ENCODE measurements at places on chromosomes 7 and 10.

GRCh38 chr10:27646194-27646593 is 99.4 kb downstream of the MKX start:
- peak; percentile 40 for DNase-seq

DNA sequence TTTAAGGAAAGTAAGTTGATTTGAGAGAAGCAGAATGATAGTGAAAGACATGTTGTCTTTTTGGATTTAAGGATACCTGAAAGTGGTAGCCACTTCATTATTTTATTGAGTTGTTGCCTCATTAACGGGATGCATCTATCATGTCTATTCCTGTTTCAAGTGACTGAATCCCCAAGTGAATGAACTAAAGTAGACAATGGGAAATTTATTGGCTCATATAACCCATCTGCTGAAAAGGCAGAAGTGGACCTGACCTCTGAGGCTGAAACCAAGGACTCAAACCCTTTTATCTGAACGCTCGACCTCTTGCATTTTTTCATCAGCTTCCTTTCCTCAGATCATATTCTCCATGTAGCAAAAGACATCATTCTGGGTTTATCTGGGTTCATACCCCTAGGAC is 465.6 kb upstream of the LRRN3 start:
- no peak for DNase-seq

DNA sequence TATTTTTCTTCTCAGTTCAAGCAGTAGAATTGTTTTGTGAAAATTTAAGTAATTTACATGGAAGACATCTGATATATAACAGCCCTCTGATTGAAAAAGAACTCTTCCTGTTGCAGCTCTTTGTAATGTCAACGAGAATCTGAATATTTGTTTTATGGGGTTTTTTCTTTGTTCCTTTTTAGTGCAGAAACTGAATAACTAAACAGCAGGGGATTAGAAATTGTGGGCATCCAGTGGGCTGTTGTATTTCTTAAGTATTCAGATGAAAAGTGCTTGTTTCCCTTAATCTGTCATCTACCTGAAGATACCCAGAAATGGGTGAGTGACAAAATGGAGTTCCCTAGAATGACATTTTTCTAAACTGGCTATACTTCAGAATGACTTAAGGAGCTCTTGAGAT is 7.4 kb downstream of the ARL4A start:
- DNase-seq: no peak

DNA sequence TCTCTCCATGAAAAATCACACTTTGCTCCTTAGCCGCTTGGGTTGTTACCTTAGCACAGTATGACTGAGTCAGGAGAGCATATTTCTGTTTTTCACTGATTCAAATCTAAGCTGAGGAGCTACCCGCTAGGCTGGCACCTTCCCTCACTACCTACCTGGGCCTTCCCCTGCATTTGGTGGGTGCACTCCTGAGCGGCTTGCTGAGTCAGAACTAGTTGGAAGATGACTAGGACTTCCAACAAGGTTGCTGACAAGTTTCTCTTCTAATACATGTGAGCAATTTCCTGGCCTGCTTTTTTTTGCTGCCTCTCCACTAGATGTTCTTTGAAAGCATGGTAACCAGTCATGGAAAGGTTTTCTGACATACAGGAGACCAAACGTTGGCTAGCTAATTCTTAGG is 43.8 kb upstream of the SEC61G start:
- no peak for DNase-seq

- no peak for DNase-seq
These were observed 31.9 kb downstream of the PIP4K2A start for GRCh38 chr10:22682237-22683139.

- DNase-seq: no peak
These were observed 33.3 kb downstream of the ENO4 start for GRCh38 chr10:116882639-116883038.

- DNase-seq: no peak
These were observed 51.6 kb downstream of the CHST3 start for GRCh38 chr10:72015841-72016240.

- DNase-seq: no peak
These were observed 50.9 kb upstream of the LEP start for GRCh38 chr7:128190051-128190647.

- DNase-seq: no peak
These were observed 2.3 kb upstream of the ZSCAN25 start for GRCh38 chr7:99614495-99614894.

DNA sequence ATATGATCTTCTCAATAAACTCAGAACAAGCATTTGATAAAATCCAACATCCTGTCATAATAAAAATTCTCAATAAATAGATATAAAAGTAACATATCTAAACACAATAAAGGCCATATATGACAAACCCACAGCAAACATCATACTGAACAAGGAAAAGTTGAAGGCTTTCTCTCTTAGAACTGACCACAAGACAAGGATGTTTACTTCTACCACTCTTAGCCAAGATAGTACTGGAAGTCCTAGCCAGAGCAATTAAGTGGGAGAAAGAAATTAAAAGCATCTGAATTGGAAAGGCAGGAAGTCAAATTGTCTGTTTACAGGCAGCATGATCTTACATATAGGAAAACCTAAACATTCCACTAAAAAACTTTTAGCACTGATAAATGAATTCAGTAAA is 510.9 kb downstream of the ANKRD7 start:
- DNase-seq: no peak

DNA sequence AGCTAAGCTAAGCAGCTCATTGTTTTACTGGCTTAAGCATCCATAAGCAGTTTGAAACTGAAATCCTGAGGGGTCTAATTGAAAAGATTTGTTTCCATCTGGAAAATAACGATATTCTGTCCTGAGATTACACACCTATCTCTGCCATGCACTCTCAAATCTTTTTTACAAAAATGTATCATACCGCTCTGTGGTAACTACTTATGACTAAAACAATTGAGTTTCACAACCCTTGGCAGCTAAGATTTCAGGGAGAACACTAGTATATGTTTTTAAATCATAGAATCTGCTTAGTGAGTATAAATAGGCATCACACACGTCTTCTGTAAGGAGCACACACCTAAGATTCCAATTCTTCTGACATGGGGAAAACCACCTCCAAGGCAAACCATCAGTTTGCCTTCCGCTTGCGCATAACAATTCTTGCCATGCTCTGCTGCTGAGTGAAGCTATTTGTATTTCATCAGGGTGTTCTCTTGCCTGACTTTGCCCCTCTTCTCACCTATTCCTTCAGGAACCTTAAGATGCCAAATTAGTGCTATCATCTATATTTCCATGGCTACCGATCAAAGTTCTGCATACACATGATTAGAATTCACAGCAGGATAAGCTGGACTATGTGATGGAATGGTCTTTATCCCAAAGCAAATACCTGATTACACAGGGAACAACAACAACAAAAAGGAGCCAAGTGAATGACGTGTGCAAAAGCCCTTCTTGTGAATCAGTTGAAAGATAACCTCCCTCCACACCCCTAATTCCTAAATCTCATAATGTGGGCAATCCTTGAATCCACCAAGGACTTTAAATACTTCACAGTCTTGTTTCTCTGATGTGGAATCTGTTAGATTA is 40.9 kb downstream of the PRPF18 start:
- DNase-seq: no peak

Data from skin of body (tissue), 3 donors.